ENCODE measurements at places on chromosomes 3 and 15.

- no peak for DNase-seq
Observed at GRCh38 chr3:146503461-146504202, 34.3 kb upstream of the PLSCR2 start.

DNA sequence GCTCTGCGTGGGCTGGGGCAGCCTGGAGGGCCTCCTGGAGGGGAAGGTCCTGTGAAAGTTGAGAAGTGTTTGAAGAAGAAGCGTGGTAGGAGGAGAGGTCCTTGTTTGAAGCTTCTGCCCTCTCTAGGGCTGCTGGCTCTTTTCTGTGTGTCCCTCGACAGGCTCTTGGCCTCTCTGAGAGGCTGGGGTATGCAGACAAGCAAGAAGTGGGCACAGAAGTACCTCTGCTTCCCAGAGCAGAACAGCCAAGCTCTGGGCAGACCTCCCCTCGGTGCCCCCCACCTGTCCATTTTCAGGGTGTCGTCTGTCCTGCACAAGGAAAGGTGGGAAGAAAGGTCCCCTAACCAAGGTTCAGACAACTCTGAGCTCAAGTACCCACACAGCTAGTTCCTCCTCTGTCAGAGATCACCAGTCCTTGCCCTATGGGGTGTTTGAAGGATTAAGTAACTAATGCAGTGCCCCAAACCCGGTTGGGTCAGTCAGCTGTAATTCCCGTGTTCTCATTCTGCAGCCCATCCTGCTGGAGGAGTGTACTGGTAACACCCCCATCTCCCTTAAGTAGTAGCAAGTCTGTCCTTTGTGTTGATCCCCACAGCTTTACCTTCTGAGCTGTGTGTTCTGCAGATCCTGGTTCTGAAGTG, 6.3 kb downstream of the CSK start:
- no peak for DNase-seq

GRCh38 chr15:60255390-60255789, 142.4 kb downstream of the ANXA2 start:
- no peak for DNase-seq

GRCh38 chr3:159609625-159610024, 379.0 kb upstream of the IL12A start:
- no peak for DNase-seq

GRCh38 chr3:46887980-46888494, 10.5 kb downstream of the PTH1R start:
- no peak for DNase-seq

- no peak for DNase-seq
Observed at GRCh38 chr15:32683906-32684584, 33.8 kb upstream of the GREM1 start.

- no peak for DNase-seq
Observed at GRCh38 chr15:90595763-90596155, 66.0 kb downstream of the CRTC3 start.

- no peak for DNase-seq
Observed at GRCh38 chr15:44471885-44472455, 44.5 kb downstream of the CTDSPL2 start.

DNA sequence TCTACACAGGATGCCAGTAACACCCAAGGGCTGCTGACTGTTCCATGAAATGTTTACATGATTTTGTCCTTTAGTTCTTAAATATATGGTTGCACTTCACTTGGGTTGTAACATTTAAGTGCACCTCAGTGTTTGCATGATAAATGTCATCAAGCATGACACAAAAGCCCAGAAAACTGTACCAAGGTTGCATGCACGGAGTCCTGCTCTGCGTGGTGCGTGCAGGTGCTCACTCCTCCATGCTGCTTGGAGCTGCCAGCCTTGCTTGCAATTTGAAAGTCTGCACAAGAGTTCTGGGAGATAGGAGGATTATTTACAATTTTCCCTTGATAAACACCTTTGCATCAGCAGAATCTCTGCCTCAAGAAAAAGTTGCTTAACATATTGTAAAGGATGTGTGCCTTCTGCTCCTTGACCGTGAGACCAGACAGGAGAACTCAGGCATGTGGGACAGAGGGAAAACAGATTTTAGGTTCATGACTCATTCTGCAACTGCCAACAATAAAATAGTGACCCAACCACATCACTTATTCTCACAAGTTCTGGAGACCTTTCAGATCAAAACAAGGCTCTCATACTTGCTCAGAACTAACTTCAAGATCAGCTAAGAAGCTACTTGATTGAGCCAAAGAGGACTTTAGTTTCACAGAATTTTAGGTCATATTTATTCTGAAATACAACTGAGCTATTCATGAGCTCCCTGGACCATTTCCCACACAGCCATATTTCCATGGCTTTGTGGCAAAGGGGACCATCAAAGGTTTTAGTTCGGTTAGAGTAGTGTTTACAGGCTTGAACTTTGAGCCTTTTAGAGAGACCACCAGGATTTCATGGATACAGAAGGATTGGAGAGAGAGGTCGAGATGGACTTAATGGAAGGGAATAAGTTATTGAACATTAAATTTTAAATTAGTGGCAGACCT, 128.4 kb upstream of the ZBED2 start:
- no peak for DNase-seq

- no peak for DNase-seq
Observed at GRCh38 chr15:101089579-101090427, 162.0 kb downstream of the CHSY1 start.

DNA sequence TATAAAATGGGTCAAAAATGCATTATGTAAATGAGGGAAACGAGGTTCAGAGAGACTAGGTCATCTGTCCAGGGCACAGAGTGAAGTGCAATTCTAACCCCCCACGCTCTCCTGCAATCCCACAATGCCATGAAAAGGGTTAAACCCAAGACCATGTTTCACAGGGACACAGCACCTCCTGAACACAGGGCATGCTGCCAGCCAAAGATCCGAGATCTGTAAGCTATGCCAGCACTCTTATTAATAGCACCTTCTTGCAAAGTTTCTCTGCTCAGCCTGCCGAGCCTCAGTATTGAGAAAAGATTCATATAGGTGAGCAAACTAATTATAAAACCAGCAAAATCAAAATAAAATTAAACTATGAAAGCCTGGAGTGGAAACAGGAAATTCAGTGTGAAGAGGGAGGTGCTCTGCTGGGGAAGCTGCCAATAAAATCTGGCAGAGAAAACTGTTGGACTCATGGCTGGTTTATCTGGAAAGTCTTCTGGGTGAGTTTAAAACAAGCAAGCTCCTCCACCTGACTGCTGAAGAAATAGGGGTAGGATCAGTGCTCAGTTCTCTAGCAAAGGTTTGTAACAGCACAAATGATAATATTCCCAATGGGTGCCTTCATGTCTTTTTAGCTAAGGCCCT, 50.3 kb downstream of the LRIG1 start:
- no peak for DNase-seq

- no peak for DNase-seq
Observed at GRCh38 chr3:62551556-62551955, 178.2 kb upstream of the FEZF2 start.

DNA sequence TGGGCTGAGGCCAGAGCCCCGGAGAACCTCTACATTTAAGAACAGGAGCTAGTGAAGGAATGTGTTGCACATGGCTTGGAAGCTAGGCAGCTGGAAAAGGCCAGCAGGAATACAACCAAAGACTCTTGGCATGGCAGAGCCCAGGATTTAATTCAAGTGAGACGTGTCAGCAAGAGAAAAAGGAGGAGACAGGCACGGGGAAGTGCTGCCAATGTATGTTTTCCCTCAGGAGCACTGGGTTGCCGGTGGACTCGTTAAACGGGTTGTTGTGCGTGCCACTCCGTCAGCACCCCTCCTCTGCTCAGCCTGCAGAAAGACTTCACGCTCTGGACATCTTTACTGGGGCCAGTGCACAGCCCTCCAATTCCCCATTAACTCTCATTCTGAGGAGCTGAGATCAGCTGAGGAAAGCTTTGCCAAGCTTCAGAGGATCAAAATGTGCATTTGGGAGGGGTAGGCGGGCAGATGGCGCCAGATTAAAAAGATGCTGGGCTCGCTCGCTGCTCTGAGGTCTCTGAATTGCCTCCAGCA, 103.7 kb downstream of the PDZRN3 start:
- no peak for DNase-seq

GRCh38 chr3:173617490-173617889, 219.9 kb downstream of the NLGN1 start:
- no peak for DNase-seq

GRCh38 chr3:23959135-23959900, 14.2 kb downstream of the NR1D2 start:
- no peak for DNase-seq

DNA sequence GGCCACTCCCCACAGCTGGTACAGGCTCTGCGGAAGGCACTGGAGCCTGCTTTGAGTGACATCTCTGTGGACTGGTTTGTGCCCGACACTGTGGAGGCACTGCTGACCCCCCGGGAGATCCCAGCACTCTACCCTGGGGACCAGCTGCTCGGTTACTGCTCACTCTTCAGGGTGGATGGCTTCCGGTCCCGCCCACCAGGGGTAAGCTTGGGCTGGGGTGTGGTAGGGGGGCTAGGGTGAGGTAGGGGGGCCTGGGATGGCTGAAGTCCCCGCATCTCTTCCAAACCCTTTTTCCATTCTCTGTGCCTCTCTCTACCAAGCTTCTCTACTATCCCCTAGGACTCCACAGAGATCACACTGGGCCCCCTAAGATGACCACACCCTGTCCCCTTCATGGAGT, 7.8 kb downstream of the VWA5B2 start:
- DNase-seq: no peak

- DNase-seq: no peak
Observed at GRCh38 chr3:52333869-52334557, 17.9 kb downstream of the DNAH1 start.

GRCh38 chr3:49889296-49889695, 14.4 kb downstream of the MST1R start:
- DNase-seq: no peak

DNA sequence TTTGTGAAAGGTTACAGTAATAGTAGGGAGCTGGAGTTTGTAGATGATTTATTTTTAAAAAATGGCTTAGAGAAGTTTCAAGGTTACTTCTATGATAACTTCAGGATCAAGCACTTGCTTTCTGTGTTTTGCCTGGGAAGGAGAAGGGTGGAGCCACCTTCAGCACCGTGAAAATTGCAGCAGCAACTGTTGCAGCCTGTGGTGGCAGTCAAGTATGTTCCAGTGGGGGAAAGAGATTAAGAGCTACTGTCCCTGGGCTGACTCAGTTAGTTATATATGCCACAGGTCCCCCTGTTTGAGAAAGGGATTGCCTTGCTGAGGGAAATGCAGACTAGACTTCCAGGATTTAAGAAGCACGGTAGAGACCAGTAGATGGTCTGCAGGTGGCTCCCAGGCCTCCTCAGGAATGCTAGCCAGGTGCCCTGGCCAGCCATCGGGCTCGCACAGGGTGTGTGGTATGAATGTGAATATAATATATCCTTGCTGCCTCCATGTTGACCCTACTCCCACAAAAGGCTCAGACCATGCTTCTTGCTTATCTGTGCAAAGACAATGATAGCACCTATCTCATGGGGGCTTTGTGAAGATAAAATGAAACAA, 389.5 kb downstream of the CACNA2D3 start:
- no peak for DNase-seq
